Ascending aorta (tissue), 2 donors: ENCODE measurements at places on chromosomes 1 and 21. TPM values are rescaled to one million over a fixed set of nuclear protein-coding genes. Genes with fewer than 3 reads are reported as not detected.

The UAP1 gene
- 32.7 TPM for total RNA-seq

The TINAGL1 gene
- total RNA-seq: 1,807 TPM

The UBL4B gene
- total RNA-seq: not detected

The ROR1 gene
- total RNA-seq: 115 TPM

The PDZK1IP1 gene
- not detected for total RNA-seq

The PTPN22 gene
- total RNA-seq: 2.3 TPM

The TCHHL1 gene
- not detected for total RNA-seq

The TFF3 gene
- total RNA-seq: not detected

The UBAP2L gene
- 67.8 TPM for total RNA-seq

The SLC44A3 gene
- not detected for total RNA-seq

The LAX1 gene
- not detected for total RNA-seq

The CELF3 gene
- total RNA-seq: not detected

The RAB7B gene
- not detected for total RNA-seq

The CELSR2 gene
- total RNA-seq: 3.6 TPM

The IFI44L gene
- 19.5 TPM for total RNA-seq

The ATP6V1G3 gene
- not detected for total RNA-seq

The LENEP gene
- total RNA-seq: not detected
